Frontal cortex (tissue), 4 donors: ENCODE measurements at places on chromosomes 12 and 14.

- DNase-seq, result peak; percentile 41
These were observed 127.6 kb upstream of the NCOR2 start for GRCh38 chr12:124694846-124695497.

GRCh38 chr12:15928870-15929571 is 17.9 kb downstream of the DERA start:
- peak; percentile 27 for DNase-seq

- peak; percentile 27 for DNase-seq
These were observed 56.9 kb downstream of the FOS start for GRCh38 chr14:75335571-75335970.

GRCh38 chr14:94213021-94213420 is 38.9 kb downstream of the PPP4R4 start:
- no peak for DNase-seq

DNA sequence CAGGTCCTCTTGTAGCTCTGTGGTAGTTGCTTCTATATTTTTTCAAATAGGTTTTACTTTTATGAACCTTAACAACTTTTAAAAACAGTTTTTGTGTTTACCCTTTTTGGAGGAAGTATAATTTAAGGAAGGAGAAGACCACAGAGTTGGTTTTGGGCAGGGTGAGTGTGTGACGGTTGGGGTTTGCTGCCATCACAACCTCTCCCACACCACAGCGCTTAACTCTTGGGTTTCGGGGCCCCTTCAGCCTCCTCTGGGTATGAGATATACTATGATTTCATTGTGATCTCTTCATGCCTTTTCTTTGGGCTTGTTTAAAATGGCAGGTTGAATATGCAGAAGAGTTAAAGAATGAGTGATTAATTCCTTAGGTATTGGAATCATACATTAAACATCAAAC is 228.7 kb upstream of the CRY1 start:
- DNase-seq, result no peak

DNA sequence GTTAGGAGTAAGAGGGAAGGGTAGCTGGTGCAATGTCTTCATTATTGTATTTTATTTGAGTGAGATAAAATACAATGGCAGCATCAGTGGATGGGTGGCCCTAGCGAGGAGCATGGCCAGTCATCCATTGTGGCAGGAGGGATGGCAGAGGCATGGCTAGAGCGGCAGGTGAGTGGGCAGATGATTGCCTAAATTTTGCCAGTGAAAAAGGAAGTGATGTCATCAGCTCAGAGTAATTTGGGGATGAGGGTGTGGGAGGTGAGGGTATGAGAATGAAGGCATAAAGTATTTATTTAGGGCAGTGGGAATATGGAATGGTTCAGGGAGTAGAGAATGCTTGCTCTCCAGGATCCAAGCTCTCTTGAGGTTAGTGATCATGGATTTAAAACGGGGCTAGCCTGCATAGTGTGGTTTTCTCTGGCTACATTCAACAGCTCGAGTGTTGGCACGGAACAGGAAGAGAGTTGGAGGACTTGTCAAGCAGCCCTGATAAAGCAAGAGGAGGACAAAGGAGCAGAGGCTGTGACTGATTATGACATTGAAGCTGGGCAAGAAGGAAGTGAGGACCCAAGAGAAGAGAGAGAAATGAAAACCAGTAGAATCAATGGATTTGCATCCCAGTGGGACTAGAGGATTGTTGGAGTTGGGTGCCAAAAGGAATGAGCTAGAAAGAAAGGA is 18.7 kb upstream of the SERPINA6 start:
- no peak for DNase-seq

DNA sequence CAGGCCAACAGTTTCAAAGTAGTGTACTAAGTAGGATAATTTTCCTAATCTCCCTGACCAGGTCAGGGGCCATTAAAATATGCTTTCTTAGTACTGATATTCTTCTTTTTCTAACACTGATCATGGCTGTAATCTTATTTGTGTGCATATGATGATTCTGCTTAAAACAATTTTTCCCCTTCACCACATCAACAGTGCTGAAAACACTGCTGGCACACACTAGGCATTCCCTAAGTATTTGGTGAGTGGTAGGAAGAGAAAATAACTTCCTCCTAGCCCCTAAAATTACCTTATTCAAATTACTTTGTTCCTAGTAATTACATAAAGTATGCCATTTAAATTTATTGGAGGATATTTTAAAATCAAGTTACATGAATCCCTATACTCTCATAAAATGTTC is 49.9 kb upstream of the BBS10 start:
- DNase-seq, result no peak

DNA sequence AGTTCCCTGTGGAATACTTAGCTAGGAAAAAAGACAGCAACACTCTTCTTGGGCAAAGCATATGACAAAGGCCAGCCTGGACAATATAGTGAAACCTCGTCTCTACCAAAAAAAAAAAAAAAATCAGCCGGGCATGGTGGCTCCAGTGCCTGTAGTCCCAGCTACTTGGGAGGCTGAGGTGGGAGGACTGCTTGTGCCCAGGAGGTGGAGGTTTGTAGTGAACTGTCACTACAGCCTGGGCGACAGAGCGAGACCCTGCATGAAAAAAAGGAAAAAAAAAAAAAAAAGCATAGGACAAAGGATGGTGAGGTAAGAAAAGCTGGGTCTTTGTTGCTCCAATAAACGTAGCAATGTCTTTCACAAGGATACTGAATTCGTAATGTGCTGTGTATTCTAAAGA is 1.1 kb downstream of the TXNDC16 start:
- DNase-seq, result no peak

- DNase-seq, result no peak
These were observed 224.7 kb downstream of the MON2 start for GRCh38 chr12:62691309-62691708.

- peak; percentile 36 for DNase-seq
These were observed 37.3 kb upstream of the ATXN2 start for GRCh38 chr12:111636209-111636945.

DNA sequence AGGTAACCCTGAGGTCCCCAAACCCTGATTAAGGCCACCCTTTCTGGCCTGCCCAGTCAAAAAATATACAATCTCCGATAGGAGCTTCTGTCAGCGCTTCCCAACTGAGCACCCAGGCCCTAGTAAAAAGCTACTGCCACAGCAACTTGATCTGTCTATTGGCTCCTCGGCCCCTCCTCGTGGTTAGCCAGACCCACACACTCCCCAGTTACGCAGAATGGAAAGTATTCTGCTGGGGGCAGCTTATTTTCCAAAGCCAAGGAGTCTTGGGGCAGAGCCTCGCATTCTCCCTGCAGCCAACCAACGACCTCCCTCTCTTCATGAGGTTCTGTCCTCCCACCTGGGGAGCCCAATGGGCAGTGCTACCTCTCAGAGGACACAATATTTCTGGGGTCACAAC is 32.1 kb downstream of the FMNL3 start:
- DNase-seq, result no peak

- DNase-seq, result peak; percentile 89
These were observed at the start of gene PLEKHH1 for GRCh38 chr14:67532998-67533753. PLEKHH1 (plus strand) TSS chr14:67533290; CDS start chr14:67541868, 8,578 bp downstream.

DNA sequence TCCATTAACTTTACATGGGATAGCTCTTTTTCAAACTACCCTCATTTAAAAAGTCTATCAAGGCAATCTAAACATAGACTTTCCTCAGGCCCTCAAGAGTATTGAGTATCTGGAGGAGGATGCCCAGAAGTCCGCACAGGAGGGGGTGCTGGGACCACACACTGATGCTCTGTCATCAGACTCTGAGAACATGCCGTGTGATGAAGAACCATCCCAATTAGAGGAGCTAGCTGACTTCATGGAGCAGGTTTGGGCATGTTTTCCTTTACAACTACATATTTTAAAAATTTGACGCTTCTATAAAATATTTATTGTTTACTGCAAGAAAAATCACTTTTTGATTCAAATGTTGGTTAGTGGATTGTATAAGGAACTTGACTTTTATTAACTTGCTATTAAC is 93.5 kb downstream of the EP400 start:
- DNase-seq, result no peak

GRCh38 chr14:77610553-77610952 is 5.9 kb downstream of the SPTLC2 start:
- DNase-seq, result no peak

GRCh38 chr12:132776816-132777568 is 15.4 kb upstream of the ANKLE2 start:
- DNase-seq, result peak; percentile 57

DNA sequence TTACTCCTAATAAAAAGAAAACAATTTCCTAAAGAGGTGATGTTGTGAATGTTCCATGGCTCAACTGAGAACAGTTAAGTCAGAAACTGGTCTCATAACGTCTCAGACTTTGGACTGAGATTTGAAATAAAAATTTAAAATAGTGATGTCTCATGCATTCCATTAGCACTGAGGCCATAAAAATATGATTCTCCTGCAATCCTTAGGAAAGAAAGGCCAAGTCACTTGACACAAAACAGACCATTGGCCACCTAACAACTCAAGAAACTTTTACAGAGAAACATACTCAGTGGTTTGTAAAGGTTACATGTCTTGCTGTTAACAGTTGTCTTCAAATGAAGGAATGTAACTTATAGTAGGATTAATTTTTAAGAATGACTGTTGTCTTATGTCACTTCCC is 58.1 kb downstream of the STAB2 start:
- DNase-seq, result no peak

DNA sequence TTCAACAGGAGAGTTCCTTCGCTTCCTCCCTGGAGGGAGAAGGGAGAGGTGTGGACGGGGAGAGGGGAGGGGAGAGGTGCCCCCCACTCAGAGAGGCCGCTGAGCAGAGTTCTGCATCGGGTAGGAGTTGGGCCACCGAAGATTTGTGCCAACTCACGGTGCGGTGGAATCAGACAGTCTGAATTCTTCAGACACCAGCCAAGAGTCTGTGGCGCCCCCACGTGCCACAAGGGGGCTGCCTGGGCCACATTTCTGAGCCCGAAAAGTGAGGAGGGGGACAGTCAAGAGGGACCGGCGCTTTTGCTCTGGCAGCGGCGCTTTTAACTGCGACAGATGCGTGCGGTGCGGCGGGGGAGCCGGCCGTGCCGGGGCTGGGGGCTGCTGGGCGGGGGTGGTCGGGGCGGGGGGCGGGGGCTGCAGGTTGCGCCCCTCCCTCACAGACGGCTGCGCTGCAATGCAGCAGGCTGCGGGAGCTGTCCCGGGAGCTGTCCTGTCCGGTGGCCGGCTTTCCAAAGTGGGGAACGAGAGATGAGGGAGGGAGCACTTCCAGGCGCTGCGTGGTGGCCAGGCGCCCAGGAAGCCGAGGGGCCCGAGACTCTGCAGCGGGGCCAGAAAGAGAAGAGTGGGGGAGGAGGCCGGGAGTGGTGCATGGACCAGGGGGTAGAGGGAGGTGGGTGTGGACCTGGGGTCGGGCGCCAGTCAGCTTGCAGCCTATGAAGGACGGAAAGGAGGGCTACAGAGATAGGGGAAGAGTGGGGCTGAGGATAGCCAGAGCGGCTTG is 975 bp upstream of the RTL1 start:
- DNase-seq, result peak; percentile 3

GRCh38 chr14:101512376-101512695 is 49.0 kb upstream of the DIO3 start:
- DNase-seq, result no peak

GRCh38 chr12:44384136-44384535 is 492.0 kb downstream of the NELL2 start:
- no peak for DNase-seq

GRCh38 chr12:15526033-15526432 is 203.7 kb downstream of the PTPRO start:
- DNase-seq, result no peak

DNA sequence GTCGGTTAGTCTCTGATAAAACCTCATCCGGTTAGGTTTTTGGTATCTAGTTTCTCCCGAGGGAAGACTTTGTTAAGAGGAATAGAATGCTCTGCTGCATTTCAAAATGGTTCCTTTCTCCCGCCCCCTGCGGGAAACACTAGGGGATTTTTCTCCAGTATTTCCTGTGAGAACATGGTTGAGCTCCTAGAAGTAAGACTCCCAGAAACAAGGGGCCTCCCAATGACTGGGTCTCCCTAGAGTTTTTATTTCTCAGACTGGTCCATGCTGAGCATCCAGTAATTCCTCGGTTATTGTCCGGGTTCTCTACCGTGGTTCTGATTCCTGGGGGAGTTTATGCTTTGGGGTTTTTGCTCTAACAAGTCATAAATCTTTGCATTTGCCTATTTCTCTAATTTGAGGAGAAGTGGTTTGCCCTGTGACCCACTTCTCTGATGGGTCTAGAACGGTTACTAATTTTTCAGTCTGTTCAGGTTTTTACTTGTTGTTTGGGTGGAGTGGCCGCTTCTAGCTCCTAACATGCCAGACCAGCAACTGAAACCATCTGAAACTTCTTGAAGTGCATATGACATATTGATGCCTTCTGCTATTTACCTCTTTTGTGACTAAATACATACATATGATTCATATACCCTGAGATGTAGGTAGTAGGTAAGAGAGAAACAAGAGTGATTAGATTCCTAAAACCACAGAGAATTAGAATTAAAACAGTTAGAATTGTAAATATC is 25.1 kb downstream of the TESPA1 start:
- DNase-seq, result no peak

GRCh38 chr12:113063396-113064350 is 7.1 kb downstream of the DTX1 start:
- DNase-seq, result no peak

DNA sequence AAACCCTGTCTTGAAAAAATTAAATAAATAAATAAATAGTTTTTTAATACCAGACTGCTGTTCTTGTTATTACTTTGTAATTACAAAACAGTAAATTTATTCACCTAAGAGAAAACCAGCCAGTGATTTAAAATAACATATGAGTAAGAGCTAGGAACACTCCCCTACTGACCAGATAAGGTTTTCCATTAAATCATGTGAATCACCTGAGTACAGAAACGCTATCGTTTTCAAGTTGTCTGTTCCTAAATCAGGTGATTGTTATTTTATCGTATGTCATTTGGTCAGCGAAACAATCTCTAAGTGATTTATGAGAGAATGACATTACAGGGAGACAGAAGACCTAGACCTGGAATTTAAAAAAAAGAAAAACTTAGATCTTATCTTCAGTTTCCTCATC is 47.3 kb downstream of the RPS29 start:
- no peak for DNase-seq

DNA sequence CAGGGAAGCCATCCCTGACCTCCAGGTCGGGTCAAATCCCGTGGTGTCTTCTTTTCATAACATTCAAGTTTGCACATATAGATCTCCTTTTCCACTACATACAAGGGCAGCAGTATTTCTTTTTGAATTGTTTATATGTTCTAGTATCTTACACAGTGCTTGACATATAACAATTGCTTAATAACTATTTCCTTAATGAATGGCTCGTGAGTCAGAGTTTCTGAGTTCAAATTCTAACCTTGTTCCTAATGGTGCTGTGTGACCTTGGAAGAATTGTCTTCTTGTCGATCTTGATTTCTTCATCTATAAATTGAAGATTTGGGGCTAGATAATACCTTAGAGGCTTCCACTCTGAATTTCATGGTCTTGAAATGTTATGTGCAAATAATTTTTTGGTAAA is 57.2 kb upstream of the PELI2 start:
- DNase-seq, result no peak

- DNase-seq, result no peak
These were observed 33.0 kb downstream of the SRRM4 start for GRCh38 chr12:119014368-119014767.

DNA sequence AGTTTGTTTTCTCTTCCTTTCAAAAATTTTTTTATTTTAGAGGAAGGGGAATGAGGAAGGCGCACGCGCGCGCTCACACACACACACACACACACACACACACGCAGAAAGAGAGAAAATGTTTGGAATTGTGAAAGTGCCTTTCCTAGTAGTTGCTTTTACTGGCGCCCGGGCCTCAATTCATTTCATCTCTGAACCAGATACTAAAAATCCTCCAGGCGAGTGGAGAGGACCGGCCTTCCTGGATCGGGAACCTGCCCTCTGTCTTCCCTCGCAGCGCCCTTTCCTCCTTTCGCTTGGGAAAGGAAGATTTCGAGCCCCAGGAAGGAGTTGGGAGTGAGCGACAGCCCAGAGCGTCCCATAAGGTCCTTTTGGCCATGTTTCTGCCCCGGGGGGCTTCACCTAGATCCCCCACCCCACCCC is 7.8 kb upstream of the TBX3 start:
- no peak for DNase-seq
